CD4-positive, alpha-beta T cell (primary cell): ENCODE measurements at places on chromosomes 7 and 10. TPM values are rescaled to one million over a fixed set of nuclear protein-coding genes. Genes with fewer than 3 reads are reported as not detected.
A peak's percentile ranks its signal among the peaks of the same experiment; 100 is the strongest.

Gene ZSCAN21
- 2.0 TPM for total RNA-seq

Gene INMT
- total RNA-seq = 0.69 TPM

Gene CRHR2
- total RNA-seq = not detected

- no peak for DNase-seq
- H3K4me3 ChIP-seq = no peak overlapping the region
- no peaks in the 10 kb centered on the region for H3K36me3 ChIP-seq
- peaks cover 3% of the 10 kb centered on the region for H3K27me3 ChIP-seq
- no peaks in the 10 kb centered on the region for H3K4me1 ChIP-seq
- H3K27ac ChIP-seq = no peak overlapping the region
These were observed 9.7 kb downstream of the NPTX2 start for GRCh38 chr7:98626460-98627412.

DNA sequence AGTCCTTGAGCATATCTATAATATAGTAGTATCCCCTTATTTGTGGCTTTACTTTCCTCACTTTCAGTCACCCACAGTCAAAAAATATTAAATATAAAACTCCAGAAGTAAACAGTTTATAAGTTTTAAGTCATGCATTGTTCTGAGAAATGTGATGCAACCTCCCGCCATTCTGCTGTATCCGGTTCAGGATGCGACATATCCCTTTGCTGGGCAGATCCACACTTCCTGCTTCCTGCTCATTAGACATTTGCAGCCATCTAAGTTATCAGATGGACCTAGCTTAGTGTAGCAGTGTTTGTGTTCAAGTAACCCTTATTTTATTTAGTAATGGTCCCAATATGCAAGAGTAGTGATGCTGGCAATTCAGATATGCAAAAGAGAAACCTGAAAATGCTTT is 38.9 kb upstream of the BMS1 start:
- DNase-seq = no peak
- H3K36me3 ChIP-seq = no peaks in the 10 kb centered on the region
- no peak overlapping the region for H3K4me3 ChIP-seq
- peaks cover 3% of the 10 kb centered on the region for H3K27me3 ChIP-seq
- H3K4me1 ChIP-seq = no peaks in the 10 kb centered on the region

GRCh38 chr7:143240291-143241168 is 18.7 kb downstream of the TAS2R40 start:
- no peak overlapping the region for H3K27ac ChIP-seq
- DNase-seq = peak; percentile 62
- H3K27me3 ChIP-seq = peaks cover 6% of the 10 kb centered on the region
- no peak overlapping the region for H3K4me3 ChIP-seq
